ENCODE measurements at places on chromosomes 3 and 15. TPM values are rescaled to one million over a fixed set of nuclear protein-coding genes. Genes with fewer than 3 reads are reported as not detected.

The SAMMSON gene
- total RNA-seq = 0.89 TPM

- no peak for DNase-seq
Observed at GRCh38 chr3:191239407-191240031, 40.5 kb downstream of the OSTN start.

DNA sequence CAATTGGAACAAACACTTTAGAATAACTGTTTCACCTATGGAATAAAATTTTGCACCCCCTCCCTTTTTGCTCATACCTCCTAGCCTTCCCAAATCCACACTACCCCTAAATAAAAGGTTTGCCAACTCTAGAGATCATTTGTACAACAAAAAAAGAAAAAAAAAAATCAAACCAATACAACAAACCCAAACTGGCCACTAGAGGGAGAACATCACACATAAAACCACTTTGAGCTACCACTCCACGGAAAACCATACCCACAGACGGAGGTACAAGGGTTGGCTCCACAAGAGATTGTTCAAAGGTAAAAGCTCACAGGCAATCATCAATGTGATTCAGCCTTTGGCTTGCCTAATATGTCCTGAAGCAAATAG lies 47.6 kb downstream of the SETMAR start:
- no peak for DNase-seq

The KLF15 gene
- total RNA-seq = 7.3 TPM

GRCh38 chr3:141401573-141402475 lies 33.5 kb downstream of the ZBTB38 start:
- DNase-seq = no peak

The ARF4 gene
- 61.4 TPM for total RNA-seq

DNA sequence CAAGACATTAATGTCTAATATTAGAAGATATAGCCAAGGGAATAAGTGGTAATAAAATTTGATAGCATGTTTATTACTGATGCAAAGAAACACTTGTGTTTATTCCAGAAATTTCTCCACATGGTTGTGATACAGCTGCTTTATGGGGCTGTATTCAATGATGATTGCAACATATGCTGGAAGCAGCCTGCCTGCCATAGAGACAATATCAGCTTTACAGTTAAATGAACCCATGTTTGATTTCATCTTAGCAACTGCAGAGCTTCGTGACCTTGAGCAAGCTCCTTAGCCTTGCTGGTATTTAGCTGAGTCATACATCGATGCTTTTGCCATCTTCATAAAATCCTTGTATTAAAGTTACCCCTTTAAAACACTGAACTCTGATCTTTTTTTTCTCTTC lies 168.1 kb upstream of the STAC start:
- no peak for DNase-seq

The IL17RE gene
- total RNA-seq = 64.8 TPM

DNA sequence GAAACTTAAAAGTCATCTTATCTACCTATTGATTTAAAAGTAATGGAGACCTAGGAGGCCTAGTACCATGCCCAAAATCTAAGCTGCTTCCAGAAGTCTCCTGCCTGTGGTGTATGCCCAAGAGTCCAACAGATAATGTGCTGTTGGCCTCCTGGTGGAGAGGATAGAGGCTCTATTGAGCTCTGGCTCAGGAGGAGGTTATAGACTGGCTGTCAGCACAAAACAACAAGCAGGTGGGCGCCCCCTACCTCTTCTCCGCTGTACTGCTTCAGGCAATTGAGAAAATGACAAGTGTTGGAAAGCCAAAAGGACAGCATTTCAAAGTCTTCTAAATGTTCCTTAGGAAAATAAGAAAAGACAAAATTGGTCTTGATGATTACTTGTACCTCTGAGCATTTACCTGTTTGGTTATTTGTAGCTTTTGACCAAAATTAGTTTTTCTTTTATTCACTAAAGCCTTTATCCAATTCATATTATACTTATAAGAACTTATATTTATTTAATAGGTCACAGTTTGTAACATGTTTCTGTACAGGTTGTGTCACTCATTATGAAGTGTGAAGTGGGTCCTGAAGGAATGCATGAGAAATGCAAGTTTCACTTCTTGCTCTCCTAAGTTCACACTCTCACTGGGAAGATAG lies 17.2 kb upstream of the GNB5 start:
- no peak for DNase-seq

DNA sequence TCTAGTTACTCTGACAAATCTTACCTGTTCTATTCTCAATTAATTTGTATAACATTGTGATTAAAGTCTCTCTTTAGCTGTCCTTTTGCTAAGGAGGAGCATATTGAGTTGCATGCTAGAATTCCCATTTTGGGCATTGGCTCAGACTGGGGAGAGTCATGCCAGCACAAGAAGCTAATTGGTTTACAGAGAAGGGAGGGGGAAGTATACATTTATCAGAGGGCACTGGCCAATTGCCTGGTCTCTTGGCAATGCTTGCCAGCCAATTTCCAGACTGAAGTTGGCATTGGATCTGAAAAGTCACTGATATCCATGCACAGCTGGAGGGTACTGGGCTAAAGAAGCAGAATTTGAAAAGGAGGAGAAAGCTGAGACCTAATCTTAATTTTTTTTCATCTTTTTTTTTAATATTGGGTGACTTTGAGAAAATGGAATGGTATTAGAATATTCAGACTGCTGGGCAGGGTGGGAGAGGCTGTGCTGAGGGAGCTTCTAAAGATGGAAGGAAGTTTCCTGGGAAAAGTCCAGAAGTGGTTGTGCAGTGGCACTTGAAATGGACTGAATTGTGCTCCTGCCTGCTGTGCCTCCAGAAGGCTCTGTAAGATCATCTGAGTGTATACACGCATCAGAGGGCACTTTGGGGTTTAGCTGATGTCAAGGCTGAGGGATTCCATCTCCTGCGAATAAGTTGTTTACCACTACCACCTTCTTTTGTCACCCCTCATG lies 365.2 kb upstream of the DPH6 start:
- DNase-seq = no peak

DNA sequence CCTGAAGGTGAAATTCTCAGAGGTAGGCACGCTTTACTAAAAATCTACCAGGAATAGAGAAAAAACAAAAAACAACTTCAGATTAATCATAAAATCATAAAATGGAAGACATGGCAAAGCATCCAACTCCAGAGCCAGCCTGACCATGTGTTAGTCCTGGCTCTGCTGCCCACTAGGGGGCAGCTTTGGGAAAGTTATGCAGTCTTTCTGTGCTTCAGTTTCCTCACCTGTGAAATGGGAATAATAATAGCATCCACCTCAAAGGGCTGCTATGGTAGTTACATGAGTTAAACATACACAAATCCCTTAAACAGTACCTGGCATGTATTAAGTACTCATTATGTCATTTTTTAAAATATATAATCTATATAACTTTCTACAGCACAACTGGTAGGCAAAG lies 52.3 kb downstream of the WNT5A start:
- no peak for DNase-seq

The WDR93 gene
- total RNA-seq = 0.31 TPM

- no peak for DNase-seq
Observed at GRCh38 chr3:151563305-151563704, 102.4 kb upstream of the IGSF10 start.

DNA sequence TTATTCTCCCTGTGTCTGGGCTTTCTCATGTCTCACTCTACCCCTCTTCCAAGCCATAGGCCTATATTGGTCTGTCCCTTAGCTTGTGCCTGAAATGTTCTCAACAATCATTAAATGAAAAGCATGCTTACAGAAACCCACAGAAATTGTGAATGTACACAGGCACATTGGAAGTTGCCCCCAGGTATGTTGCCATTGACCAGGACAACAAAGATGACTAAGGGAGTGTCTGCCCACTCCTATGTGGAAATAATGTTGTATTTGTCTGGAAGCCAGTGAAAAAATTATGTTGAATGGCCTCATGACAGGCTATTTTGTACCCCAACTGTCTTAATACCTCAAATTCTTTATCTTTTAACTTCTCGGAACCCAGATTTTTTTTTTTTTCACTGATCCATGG lies 102.0 kb downstream of the TPRG1 start:
- DNase-seq = no peak

The CCR9 gene
- not detected for total RNA-seq

DNA sequence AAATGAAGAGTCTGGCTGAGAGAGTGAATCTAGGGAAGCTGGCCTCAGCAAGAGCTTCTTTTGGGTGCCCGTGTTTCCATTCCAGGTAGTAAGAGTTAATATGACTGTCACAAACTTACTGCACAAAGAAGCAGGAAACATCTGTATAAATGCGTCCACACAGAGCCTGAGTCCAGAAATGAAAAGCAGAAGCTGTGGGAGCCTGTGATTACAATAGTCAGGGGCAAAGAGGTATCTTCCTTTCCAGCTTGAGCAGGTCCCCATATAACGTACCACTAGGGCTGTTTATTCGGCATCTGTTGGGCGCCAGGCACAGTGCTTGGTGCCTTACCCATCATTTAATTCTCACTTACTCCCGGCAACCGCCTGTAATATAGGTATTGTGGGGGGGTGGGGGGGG lies 40.5 kb upstream of the B3GNT5 start:
- no peak for DNase-seq

DNA sequence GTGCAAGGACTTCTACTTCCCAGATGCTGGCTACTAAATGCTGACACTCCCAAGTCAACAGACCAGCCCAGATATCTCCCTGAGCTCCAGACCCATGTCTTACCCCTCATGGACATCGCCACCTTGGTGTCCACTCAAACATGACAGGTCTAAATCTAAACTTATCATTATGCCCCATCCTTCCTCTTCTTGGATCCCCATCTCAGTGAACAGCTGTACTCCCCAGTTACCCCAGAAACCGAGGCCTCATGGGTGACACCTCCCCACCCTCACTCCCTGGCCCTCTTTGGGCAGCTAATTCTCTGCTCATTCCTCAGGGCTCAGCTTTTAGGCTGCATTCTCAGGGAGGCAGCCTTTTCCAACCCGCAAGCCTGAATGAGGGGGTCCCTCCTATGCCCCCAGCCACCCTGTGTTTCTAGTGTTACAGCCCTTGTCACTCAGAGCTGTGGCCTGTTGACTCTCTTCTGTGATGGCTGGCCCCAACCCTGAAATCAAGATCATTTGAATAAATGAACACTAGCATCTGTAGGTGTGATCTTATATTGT lies 5.4 kb downstream of the EHD4 start:
- peak; percentile 44 for DNase-seq

- DNase-seq = peak; percentile 65
Observed at GRCh38 chr15:95025924-95026728, 794.8 kb downstream of the MCTP2 start.

DNA sequence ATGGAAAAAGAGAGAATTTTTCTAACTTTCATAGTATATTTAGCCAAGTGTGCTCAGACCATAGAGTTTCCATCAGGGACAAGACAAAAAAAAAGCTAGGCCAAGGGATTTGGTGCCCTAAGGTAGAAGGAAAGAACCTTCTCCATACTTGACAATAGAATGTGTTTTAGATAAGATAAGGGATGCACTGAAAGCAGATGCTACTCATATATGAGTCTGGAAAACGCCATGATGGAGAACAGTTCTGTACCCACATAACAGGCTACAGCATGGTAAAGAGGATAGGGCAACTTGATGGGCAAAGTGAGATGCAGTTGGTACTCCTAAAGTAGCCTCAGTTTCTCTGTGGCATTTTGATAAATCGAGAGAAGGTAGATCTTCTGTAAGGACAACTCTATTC lies 216.4 kb upstream of the NECTIN3 start:
- no peak for DNase-seq

GRCh38 chr15:76149291-76149915 lies 89.6 kb downstream of the TMEM266 start:
- no peak for DNase-seq

GRCh38 chr3:187746442-187747281 lies 1.4 kb upstream of the BCL6 start:
- no peak for DNase-seq

DNA sequence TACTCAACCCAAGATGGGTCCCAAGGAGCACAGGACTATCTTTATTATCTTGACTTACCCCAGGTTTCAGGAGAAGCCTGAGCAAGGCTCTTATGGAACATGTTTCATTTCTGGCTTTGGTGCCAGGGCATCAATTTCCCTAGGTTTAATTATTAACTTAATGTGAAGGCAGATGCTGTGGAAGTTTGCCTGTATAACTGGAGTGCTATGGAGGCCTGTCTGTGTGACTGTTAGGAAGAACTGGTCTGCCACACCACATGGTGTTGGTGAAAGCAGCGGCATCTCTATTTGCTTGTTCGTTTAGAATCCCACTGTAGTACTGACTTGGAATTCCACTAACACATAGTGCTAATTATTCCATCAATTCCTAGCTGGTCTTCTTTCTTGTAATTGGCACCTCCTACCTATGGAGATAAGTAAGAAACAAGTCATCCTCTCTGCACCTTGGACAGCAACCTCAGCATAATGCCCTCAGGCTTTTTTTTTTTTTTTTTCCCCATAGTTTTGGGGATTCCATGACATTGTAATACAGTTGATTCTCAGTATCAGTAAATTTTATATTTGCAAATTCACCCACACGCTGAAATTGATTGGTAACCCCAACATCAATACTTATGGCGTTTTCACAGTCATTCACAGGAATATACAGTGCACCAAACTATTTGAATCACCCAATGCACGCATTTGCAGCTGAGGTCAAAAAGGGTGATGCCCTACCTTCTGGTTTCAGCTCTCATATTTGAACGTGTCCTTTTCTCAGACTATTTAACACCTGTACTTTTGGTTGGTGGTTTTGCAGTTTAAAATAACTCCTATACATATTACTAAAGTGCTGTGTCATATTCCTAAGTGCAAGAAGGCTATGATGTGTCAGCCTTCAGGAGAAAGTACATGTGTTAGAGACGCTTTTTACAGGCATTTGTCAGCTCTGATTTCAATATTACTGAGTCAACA lies 772.8 kb upstream of the LMCD1 start:
- no peak for DNase-seq

DNA sequence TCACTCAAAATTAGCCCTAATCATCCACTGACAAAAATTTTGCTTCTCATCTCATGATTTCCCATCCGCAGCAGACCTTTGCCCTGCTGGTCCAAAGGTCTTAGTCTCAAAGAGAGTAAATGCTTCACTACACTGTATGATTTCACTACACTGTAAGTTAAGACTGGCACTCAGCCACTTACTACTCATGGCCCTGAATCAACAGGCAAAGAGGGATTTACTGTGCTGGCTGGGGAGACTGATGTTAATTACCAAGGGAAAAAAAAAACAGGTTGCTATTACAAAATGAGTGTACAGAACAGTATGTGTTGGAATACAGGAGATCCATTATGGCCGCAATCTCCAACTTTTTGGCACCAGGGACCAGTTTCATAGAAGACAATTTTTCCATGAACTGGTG lies 214.8 kb downstream of the ZMAT3 start:
- no peak for DNase-seq

The GCSAM gene
- 1.4 TPM for total RNA-seq

DNA sequence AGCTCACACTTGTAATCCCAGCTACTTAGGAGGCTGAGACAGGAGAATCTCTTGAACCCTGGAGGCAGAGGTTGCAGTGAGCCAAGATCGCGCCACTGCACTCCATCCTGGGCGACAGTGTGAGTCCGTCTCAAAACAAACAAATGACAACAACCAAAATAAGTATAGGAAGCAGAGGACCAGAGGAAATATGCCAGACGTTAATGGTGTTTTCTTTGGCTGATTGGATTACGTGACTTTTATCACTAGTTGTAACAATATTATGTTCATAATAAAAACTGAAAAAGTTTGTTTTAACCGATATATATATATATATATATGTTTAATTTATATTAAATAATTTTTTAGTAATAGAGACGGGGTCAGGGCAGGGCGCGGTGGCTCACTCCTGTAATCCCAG lies 21.7 kb downstream of the NUSAP1 start:
- no peak for DNase-seq

GRCh38 chr15:61243983-61244593 lies 15.0 kb upstream of the RORA start:
- DNase-seq = no peak

- DNase-seq = peak; percentile 53
Observed at GRCh38 chr15:68211656-68212320, 6.7 kb upstream of the CALML4 start.

The C2CD4A gene
- total RNA-seq = 0.62 TPM

- no peak for DNase-seq
Observed at GRCh38 chr15:100189849-100190248, 151.9 kb downstream of the ADAMTS17 start.
